ENCODE measurements at places on chromosomes 7 and 10.

DNA sequence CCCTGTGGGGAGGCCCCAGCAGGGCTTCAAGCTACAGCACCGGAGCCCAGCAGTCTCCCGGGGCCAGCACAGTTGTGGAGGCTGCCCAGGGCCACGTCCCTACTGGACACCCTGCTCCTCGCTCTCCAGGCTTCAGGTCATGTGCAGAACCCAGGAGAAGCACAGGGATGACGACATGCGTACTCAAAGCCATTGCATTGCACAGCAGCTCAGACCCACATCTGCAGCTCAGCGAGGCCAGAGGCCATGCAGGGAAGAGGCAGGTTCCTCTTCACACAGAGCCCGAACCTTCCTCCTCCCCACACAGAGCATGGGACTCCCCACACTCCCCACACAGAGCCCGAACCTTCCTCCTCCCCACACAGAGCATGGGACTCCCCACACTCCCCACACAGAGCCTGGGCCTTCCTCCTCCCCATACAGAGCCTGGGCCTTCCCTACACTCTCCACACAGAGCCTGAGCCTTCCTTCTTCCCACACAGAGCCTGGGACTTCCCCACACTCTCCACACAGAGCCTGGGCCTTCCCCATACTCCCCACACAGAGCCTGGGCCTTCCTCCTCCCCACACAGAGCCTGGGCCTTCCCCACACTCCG, 12.3 kb downstream of the CFAP46 start:
- no peak for DNase-seq

DNA sequence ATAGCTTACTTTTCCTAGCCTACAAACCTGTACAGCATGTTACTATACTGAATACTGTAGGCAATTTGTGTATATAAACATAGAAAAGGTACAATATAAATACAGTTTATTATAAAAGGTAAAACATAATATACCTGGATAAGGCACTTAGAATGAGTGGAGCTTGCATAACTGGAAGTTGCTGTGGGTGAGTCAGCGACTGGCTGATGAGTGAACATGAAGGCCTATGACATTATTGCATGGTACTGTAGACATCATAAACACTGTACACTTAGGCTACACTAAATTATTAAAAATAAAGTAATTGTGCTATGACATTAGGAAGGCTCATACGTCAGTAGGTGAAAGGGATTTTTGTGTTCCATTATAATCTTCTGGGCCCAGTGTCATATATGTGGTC, 228.8 kb downstream of the HDAC9 start:
- no peak for DNase-seq

DNA sequence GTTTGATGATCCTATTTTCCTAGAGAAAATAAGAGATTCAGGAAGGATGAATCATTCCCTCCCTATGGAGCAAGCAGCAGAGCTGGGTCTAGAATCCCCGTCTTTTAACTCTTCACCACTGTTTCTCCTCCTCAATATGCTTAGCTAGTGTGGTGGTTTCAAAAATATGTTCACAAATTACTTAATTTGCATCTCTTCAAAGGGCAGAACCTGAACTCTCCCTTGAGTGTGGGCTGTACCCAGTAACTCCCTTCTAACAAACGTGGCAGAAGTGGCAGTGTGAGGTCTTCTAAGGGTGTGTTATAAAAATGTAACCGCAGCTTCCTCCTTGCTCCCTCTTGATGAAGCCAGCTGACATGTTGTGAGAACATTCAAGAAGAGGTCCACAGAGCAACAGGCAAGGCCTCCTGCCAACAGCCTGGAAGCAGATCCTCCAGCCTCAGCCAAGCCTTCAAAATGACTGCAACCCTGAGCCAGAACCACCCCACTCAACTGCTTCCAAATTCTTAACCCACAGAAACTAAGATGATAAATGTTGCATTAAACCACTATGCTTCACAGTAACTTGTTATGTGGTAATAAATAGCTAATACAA, 36.6 kb downstream of the SRPK2 start:
- DNase-seq, result no peak

DNA sequence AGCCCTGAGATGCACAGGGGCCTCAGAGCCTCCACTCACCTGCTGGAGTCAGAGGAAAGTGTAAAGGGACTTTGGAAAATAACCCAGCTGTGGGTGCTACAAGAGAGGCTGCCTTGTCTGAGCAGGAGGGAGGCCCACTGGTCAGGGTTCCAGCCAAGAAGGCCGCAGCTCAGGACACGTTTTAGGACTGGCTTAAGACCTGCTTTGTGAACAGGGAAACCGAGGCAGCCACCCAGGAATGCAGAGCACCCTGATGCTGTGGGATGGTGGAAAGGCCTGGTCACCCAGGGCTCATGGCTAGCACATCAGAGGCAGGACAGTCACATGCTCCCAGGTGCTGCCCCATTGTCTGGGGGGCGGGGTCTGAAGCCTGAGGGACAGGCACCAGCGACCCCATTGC, 38.9 kb upstream of the CHST15 start:
- DNase-seq, result no peak

- DNase-seq, result no peak
These were observed 27.7 kb downstream of the C1QL3 start for GRCh38 chr10:16493884-16494536.
